ENCODE measurements at places on chromosomes 16 and 17. TPM values are rescaled to one million over a fixed set of nuclear protein-coding genes. Genes with fewer than 3 reads are reported as not detected.

DNA sequence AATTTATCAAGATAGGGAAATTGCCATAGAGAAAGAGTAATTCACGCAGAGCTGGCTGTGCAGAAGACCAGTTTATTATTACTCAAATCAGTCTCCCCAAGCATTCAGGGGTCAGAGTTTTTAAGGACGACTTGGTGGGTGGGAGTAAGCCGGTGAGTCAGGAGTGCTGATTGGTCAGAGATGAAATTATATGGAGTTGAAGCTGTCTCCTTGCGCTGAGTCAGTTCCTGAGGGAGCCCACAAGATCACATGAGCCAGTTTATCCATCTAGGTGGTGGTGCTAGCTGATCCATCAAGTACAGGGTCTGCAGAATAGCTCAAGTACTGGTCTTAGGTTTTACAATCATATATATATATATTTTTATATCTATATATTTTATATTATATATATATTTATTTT is 6.0 kb upstream of the AQP8 start:
- DNase-seq: peak; percentile 53

DNA sequence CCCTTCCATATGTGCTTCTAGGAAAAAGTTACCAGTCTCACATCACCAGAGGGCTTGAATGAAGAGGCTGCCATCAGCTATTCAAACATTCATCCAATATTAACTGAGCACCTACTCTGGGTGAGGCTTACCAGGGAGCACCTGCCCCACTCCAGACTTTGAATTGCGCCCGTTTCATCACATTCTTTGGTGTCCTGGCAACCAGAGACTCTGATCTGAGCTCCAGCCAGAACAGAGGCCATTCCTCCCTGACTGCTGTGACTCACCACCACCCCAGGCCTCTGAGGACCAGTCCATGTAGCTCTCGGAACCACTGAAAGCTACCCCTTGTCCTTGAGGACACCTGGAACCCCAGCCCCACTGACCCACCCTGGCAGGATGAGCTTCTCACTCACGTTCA is at the start of gene C16orf96:
Gene C16orf96 (plus strand): TSS at position 229 of the 400 bp plus-strand sequence. CDS start 150 bp downstream, at position 379.
- DNase-seq: no peak

Gene TNK1
- total RNA-seq: not detected

Gene RNF222
- total RNA-seq: not detected
